MCF 10A (cell line): ENCODE measurements at places on chromosomes 7 and 10. TPM values are rescaled to one million over a fixed set of nuclear protein-coding genes. Genes with fewer than 3 reads are reported as not detected.

DNA sequence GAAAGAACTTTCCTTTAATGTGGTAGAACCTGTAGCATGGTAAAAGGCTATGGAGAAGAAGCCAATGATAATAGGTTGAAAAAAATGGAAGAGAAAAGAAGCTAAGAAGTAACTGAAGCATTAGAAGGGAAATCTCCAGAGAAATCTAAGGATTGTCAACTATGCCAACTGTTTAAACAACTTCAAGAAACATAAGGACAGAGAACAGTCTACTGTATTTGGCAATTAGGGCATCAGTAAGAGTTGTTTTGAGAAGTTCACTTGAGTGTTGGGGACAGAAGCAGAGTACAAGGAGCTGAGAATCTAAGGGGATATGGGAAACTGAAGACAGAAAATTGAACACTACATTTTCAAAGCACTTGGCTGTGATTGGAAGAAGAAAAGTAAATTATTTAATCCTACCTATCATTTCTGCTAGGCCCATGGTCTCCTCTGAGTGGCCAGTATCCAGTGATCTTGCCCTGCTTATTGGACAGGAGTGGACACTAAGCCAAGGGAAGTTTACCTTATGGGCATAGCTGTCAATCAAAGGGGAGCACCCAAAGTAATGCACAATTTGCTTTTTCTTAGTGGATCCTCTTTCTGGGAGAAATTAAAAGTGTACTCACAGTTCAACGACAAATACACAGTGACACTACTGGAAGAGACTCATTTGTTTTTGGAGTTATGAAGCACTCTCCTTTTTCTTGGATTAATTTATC lies 56.4 kb upstream of the CCDC71L start:
- no peak for DNase-seq

DNA sequence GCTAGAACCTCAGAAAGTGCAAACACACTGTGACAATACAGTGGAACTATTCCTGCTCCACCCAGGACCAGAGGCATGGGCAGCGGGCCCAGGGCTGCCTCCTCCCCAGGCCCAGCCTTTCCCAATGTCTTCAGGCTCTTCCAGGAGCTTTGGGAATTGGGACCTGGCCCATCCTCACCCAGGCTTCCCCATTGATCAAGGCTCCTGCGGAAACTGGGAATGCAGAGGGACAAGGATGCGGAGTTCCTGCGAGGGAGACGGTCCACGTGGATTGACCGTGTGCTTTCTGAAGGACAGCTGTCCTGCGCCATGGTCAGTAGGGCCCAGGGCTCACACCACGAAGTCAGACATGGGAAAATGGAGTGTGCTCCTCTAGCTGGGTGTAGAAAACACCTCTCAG lies 56.6 kb downstream of the CSGALNACT2 start:
- DNase-seq: no peak

DNA sequence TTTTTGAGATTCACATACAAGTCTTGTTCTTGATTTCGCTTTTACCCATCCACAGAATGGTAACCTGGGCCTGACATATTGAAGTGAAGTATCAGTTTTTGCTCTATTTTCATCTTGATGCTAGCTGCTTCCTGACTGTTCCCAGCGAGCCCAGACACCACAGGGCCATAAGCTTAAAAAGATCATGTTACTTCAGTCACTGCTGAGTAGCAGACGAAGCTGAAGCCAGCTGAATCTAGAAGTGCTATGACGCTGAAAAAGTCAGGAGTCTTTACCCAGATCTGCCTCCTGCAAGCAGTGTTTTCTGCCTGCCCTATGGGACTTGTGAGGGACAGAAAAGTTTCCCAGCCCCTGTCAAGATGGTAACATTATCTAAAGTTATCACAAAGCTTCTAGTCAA lies 2.7 kb upstream of the PRXL2A start:
- DNase-seq: no peak

The HERPUD2 gene
- total RNA-seq: 28.1 and 29.0 TPM in 2 replicates

The OPTN gene
- 79.6 and 109 TPM in 2 replicates for total RNA-seq

DNA sequence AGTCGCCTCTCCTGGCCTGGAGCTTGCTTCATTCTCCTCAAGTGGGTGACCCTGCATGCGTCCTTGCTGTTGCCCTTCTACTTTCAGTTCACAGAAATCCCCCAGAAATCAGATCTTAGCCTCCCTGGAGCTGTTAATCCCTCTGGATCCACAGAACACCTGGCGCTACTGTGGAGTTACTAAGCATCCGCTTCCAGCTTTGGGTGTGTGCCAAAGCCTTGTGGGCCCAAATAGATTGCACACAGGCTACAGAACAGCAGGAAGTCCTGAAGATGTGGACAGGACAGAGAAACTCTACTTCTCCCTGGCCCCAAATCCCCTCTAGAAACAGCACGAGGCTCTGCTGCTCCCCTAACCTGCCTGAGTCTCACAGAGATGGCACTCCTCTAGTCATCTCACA lies 36.6 kb upstream of the PDLIM1 start:
- DNase-seq: peak; percentile 78

GRCh38 chr10:99555825-99556523 lies 23.2 kb downstream of the NKX2-3 start:
- DNase-seq: peak; percentile 23

DNA sequence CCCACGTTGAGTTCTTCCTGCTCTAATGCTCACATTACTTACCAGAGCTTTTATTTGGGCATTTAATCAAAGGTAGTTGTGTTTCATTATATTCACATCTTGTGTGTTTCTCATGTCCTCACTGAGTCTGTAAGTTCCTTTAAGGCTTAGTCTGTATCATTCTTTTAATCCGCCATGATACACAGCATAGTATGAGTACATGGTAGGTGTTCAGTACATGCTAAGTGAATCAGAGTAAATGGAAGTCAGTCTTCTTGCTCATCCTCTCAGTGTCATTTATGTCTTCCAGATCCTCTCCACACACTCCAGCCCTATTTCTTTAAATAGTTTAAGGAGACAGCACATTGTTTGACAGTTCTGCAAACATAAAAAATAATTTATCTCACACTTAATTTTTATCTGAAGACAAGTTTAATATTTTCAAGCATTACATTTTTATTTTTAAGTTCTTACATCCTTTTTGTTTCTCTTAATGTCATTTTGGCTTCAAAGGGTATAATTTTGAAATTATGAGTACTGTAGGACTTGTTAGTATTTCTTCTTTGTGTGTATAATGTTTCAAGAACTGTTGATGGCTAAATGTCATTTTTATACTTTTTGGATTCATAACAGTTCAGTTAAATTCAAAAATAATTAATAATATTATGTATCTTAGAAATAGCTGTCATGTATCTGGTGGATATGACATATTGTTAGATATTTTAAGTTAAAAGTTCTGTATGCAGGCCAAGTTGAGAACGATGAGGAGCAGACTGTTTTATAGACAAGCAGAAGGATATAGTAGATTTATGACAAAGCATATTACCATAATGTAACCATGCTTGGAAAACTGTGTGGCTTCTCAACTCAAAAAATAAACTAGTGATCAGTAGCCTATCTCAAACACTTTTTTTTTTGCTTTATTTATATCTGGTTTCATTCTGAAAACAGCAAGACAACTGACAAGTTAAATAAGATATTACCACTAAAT lies 342.7 kb downstream of the LRMDA start:
- DNase-seq: no peak

- no peak for DNase-seq
These were observed 92.3 kb downstream of the CTNNA3 start for GRCh38 chr10:67603701-67604100.

The OPN1SW gene
- total RNA-seq: not detected in 2 replicates

DNA sequence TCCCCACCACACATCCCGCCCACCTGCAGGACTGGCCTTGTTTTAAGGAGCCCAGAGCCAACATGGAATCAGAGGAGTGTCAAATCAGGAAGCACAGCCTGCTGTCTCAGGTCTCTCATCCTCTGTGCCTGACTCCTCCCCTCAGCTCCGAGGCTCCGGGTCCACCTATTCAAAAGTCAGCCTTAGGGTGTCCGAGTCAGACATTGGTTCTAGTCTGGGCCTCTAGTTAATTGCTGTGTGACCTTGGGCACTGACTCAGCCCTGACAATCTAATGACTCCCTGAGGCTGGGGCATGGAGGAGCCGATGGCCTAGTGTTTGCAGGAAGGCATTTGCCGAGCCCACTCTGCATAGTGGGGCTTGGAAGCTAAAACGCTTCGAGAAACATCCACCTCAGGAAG lies 223.1 kb upstream of the PPP2R2D start:
- no peak for DNase-seq

GRCh38 chr7:158310924-158311666 lies 276.5 kb downstream of the PTPRN2 start:
- DNase-seq: no peak

The PTPRZ1 gene
- total RNA-seq: 9.8 and 11.1 TPM in 2 replicates

The TMEM270 gene
- not detected in 2 replicates for total RNA-seq

DNA sequence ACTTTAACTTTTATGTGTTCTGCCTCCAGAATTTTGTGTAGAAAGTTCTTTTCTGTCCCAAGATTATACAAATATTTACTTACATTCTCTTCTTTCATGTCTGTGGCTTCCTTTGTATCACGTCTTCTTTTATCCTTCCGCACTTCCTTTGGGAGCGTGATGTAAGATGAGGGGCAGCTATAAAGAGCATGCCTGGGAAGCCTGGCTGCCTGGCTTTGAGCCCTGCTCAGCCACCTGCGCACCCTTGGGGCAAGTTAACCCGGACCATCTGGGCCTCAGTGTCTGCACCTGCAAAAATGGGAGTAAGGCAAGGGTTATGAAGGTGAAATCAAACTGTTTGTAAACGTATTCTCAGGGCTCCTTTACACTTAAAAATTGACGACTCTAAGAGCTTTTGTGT lies 25.2 kb downstream of the PALD1 start:
- no peak for DNase-seq
